ENCODE measurements at places on chromosomes 5 and 9. TPM values are rescaled to one million over a fixed set of nuclear protein-coding genes. Genes with fewer than 3 reads are reported as not detected.

- no peaks in the 10 kb centered on the region for H3K36me3 ChIP-seq
- peaks cover 12% of the 10 kb centered on the region for H3K4me1 ChIP-seq
- no peaks in the 10 kb centered on the region for H3K27me3 ChIP-seq
These were observed 8.8 kb upstream of the NEK6 start for GRCh38 chr9:124248960-124249359.

RNF208 gene
- total RNA-seq, result 7.2 TPM

NDUFS6 gene
- total RNA-seq, result 35.1 TPM

DNA sequence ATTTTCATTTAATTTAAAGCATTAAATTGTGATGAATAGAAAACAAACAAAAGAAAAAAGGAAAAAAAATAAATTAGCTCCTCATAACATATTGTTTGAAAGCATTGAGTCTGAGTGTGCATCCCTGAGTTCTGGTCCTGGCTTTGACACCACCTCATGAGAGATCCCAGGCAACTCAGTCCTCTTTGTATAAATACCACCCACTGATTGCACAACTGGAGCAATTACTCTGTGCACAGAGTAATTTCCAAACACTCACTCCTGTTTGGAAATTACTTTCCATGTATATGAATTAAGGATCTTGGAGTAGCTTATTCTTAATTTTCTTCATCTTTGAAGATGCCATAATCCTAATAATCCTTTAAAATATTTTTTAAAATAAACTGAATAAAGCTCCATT is 59.4 kb upstream of the C5orf46 start:
- H3K27ac ChIP-seq, result no peak overlapping the region
- peaks cover 10% of the 10 kb centered on the region for H3K36me3 ChIP-seq
- H3K27me3 ChIP-seq, result no peaks in the 10 kb centered on the region
- no peak overlapping the region for H3K4me3 ChIP-seq

DNA sequence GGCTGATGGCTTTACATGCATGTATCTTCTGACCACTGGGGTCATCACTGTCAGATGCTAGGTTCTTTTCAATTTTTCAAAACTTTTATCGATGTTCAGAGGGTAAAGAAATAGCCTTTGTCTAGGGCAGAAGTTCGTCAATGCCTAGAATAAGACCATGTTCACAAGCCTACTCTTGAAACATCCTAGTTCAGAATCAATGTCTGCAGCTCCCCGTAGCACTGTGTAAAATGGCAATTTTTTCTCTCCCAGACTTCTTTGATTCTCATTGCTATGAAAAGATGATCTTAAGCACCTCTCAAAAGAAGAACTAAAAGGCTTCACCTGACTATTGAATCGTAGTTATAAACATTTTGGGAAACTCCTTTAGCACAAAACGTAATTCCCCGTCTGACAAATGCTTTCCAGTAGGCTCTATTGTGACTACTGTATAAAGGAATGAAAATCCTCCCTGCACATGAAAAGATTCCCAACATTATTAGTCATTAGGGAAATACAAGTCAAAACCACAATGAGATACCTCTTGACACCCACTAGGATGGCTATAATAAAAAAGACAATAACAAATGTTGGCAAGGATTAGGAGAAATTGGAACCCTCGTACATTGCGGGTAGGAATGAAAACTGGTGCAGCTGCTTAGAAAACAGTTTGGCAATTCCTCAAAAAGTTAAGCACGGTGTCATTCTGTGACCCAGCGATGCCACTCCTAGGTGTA is 263.5 kb downstream of the ARHGAP26 start:
- no peak overlapping the region for H3K4me3 ChIP-seq
- DNase-seq, result no peak
- peaks cover 9% of the 10 kb centered on the region for H3K36me3 ChIP-seq
- no peak overlapping the region for H3K27ac ChIP-seq

HAPLN1 gene
- total RNA-seq, result 114 TPM

ABO gene
- not detected for total RNA-seq

DMRT3 gene
- not detected for total RNA-seq

DNA sequence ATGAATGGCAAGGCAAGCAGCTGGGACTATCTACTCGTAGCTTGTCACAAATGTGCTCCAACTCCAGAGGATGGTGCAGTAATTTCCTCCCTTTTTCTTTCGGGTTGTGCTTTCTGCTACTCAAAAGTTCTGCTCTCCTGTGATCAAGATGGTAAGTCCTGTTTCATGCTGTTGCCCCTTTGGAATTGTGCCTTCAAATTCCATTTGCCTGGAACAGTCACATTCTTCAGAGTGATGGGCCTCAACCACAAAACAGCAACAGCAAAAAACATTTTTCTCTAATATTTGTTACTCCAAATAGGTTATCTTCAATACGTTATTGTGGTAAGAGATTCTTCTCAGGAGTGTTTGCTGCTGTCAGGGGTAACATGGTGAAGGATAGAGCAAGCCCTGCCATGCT is 209.3 kb downstream of the PALM2AKAP2 start:
- H3K36me3 ChIP-seq, result no peaks in the 10 kb centered on the region
- DNase-seq, result peak; percentile 42
- no peaks in the 10 kb centered on the region for H3K27me3 ChIP-seq
- H3K27ac ChIP-seq, result peak overlapping the region; percentile 38
- H3K4me3 ChIP-seq, result no peak overlapping the region

PDLIM4 gene
- 47.8 TPM for total RNA-seq

- DNase-seq, result no peak
- H3K36me3 ChIP-seq, result no peaks in the 10 kb centered on the region
- peak overlapping the region; percentile 32 for H3K27ac ChIP-seq
- no peak overlapping the region for H3K4me3 ChIP-seq
- no peaks in the 10 kb centered on the region for H3K27me3 ChIP-seq
These were observed 170.4 kb downstream of the RFK start for GRCh38 chr9:76223749-76224340.
